ENCODE measurements at places on chromosomes 1 and 21. TPM values are rescaled to one million over a fixed set of nuclear protein-coding genes. Genes with fewer than 3 reads are reported as not detected.

Gene FABP3
- 4.5 TPM for total RNA-seq

Gene KLF17
- total RNA-seq, result 0.05 TPM

Gene REN
- total RNA-seq, result not detected

Gene DMRTA2
- total RNA-seq, result 0.05 TPM

Gene KIF2C
- total RNA-seq, result 19.1 TPM
